NCI-H774 (cell line): ENCODE measurements at places on chromosomes 12 and 14.

- peak; percentile 56 for DNase-seq
These were observed 7.9 kb upstream of the NAA25 start for GRCh38 chr12:112116232-112117060.

DNA sequence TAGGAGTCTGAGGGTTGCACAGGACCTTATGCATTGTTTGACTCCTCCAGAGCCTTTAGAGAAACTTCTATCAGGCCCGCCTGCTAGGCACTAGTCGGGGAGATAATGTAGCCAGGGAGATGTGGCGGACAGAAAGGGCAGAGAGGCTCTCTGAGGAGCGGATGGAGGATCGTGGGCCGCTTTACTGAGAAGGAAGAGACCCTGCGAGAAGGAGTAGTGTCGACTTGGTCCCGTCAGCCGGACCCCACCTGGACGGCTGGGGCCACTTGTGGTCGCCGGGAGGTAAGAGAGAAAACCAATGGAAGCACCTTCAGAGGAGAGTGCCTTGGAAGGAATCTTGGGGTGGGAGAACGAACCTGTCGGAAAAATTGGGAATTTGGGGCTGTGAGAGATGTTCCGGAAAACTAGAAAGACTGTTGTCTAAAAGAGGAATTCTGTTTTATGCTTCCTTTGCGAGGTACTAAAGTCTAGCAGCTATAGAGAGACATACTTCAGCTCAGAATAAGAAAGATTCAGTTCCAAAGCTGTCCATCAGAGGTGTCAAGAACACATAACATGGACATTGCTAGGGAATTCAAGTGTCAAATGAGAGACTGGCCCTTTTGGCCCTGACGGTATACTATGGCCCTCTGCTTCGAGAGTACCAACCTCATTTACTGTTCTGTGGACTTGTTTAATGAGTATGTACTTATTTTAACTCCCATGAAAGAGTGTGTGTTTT is 660 bp upstream of the MCRS1 start:
- DNase-seq, result no peak

GRCh38 chr12:131124487-131125280 is 171.0 kb downstream of the ADGRD1 start:
- no peak for DNase-seq

- DNase-seq, result peak; percentile 33
These were observed 188.7 kb downstream of the BCAT1 start for GRCh38 chr12:24760162-24760561.

- no peak for DNase-seq
These were observed 19.4 kb upstream of the FIGNL2 start for GRCh38 chr12:51867796-51868428.

GRCh38 chr12:119157528-119157927 is 21.2 kb upstream of the HSPB8 start:
- DNase-seq, result no peak

DNA sequence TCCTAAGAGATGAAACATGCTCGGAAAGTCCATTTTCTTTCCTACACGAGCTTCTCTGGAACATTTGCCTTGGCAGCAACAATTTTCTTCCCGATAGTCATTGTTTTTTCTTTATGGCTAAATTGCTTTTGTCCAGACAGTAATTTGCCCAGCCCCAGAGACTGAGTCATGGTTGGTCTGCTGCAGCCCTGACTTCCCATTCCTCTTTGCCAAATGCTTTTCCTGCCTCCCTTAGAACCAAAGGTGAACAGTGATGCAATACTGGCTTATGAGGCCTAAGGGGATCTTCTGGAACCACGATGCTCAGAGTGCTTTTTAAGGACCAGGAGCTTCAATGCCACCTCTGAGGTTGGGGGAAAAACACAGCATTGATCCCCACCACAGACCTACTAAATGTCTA is 1599.6 kb upstream of the TMEM132C start:
- DNase-seq, result no peak

GRCh38 chr14:59461891-59462290 is 3.3 kb downstream of the GPR135 start:
- DNase-seq, result no peak

DNA sequence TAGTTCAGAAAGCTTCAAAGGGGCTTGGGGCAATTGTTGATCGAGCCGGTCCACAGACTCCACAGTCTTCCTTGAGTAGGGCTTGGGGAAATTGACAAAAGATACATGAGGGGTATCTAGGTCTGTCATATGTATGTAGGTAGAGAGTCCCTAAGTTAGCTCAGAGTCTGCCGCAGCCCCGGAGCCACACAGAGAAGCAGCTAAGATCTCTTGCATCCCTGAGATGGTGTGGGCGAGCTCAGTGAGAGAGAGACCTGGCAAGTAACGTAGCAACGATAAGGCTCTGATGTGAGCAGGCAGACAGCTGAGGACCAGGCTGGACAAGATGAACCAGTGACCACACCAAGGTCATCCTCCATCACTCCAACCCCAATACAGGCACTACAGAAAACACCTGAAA is 297.6 kb downstream of the TMEM132D start:
- no peak for DNase-seq

DNA sequence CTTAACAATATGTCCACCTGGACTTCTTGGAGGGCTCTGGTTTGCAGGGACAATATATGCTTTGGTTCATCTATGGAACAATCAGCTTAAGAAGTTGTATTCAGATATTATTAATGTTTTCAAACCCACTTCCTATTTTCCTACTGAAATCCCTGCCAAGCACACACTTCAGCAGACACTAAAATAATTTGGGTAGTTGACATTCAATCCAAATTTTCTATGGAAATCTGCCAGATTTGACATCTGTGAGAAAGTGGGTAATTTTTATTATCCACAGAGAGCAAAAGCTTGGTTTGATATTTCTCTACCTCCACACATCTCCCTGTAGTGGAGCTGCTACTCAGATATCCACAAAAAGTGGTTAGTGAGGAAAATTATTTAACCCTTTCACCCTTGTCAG is 378.8 kb upstream of the SOX5 start:
- DNase-seq, result no peak

- DNase-seq, result no peak
These were observed 192.9 kb upstream of the NUDT4 start for GRCh38 chr12:93184672-93185368.

- no peak for DNase-seq
These were observed 120.0 kb downstream of the PPFIA2 start for GRCh38 chr12:81639196-81639595.

- no peak for DNase-seq
These were observed 15.8 kb upstream of the VRK1 start for GRCh38 chr14:96781371-96781770.

GRCh38 chr14:62006116-62006731 is 244.0 kb downstream of the SNAPC1 start:
- no peak for DNase-seq
